Astrocyte (in vitro differentiated cells and primary cell): ENCODE measurements at places on chromosomes 3 and 15.

- H3K27ac ChIP-seq, result no peak overlapping the region
- no peaks in the 10 kb centered on the region for H3K36me3 ChIP-seq
Measured at GRCh38 chr15:28901587-28901980, 15.8 kb downstream of the APBA2 start.

DNA sequence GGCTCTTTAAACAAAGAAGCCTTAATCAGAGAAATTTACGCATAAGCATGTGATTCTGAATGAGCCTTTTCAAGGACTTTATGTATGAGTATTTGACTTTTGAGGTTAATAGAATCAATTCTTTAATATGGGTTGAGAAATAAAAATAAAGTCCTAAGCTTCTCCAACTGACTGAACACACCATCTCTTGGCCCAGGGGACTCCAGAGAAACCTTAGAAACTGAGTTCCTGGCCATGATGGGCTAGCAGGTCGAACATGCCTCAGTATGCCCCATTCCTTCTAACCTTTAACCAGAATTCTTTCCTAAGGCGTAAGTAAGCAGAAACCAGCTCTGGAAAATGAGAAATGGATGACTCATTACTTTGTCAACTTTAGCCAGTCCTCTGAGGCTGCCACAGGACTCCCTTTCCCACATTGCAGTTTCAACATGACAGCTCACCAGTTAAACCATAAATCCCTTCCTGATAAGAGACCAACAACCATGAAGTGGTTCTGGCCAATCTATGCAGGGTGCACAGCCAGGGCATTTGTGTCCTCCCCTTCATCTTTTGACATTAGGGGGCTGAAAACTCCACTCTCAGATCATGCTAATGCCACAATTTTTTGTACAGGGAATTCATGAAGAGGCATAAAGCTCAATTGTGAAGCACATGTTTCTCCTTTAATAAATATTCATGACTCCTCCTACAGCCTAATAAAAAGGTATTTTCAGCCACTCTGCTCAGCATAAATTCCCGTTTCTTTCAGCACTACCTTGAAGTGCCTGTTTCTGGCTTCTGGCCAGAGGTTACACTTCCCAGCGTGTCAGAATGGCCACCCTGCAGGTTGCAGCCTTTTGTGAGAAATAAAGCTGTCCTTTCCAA lies 33.3 kb downstream of the TM4SF18 start:
- peak; percentile 99 for DNase-seq
- no peaks in the 10 kb centered on the region for H3K36me3 ChIP-seq
- H3K27ac ChIP-seq, result peak overlapping the region; percentile 61
- peak overlapping the region; percentile 4 for H3K4me3 ChIP-seq
- peaks cover 13% of the 10 kb centered on the region for H3K4me1 ChIP-seq

GRCh38 chr3:192408007-192408646 lies 319.2 kb downstream of the FGF12 start:
- no peak overlapping the region for H3K27ac ChIP-seq
- DNase-seq, result peak; percentile 46
- H3K27me3 ChIP-seq, result peaks cover 10% of the 10 kb centered on the region

DNA sequence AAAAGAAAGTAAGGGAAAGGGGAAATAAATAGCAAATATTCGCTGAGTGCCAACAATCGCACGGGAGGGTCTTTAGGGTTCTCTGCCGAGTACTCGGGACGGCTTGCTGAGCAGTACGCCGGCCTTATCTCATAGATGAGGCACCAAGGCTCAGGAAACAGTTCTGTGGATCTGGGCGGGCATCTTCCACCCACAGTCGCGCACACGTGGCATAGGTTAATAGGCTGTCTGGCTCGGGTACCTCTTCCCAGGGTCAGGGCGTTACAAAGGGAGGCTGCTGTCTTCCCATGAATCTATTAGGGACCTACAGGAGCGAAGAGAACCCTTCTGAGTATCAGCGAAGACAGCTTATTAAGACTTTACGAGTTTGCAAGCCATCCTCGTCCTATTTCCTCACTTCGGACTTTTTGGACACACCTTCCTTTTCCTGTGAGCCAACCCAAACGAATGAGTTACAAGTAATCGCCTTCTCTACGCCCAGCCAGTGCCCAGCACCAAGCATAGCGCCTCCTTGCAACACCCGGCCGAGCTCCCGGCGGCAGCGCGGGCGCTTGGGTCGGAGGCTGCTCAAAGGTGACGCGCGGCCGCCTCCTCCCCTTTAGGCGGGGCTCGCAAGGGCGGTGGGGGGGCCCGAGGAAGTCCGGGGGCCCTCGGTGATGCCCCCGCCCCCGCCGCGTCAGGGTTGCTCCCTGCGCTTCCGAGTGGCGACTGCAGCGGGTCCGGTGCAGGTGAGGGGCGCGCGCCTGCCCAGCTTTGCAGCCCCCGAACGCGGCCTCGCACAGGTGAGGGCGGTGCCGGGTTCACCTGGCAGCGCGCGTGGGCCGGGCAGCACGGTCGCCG lies at the start of gene MCTP2:
MCTP2 (plus strand) TSS at position 679 of the 840 bp plus-strand sequence. CDS start 66,705 bp downstream, outside the sequence.
- H3K36me3 ChIP-seq, result no peaks in the 10 kb centered on the region
- H3K27me3 ChIP-seq, result peaks cover 8% of the 10 kb centered on the region
- peak; percentile 37 for DNase-seq
- peak within 1 kb of the TSS; percentile 65 for H3K4me3 ChIP-seq
- H3K27ac ChIP-seq, result no peak within 1 kb of the TSS
- no peaks in the 10 kb centered on the region for H3K4me1 ChIP-seq

DNA sequence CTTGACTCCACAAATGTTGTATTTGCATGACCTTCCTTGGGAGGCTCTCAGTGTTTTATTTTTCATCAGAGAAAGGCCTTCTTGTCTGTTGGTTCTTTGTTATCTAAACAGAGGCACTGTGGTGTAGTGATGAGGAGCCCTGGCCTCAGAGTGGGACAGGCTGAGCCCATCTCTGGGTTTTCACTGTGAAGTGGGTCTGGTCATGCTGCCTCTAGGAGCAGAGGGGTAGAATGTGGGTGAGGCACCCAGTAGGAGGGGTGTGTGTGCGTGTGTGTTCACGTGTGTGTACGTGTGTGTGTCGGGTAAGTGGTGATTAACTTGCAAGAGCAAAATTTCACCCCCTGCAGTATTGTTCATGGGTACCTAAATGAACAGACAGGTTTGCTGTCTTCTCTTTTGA lies 14.4 kb downstream of the KLF13 start:
- no peaks in the 10 kb centered on the region for H3K27me3 ChIP-seq
- no peak overlapping the region for H3K4me3 ChIP-seq
- no peaks in the 10 kb centered on the region for H3K36me3 ChIP-seq
- peaks cover 21% of the 10 kb centered on the region for H3K4me1 ChIP-seq

GRCh38 chr15:84955089-84955848 lies 26.4 kb upstream of the PDE8A start:
- no peaks in the 10 kb centered on the region for H3K27me3 ChIP-seq
- no peaks in the 10 kb centered on the region for H3K36me3 ChIP-seq
- H3K4me1 ChIP-seq, result peaks cover under 1% of the 10 kb centered on the region
- no peak overlapping the region for H3K27ac ChIP-seq
- no peak overlapping the region for H3K4me3 ChIP-seq
- peak; percentile 51 for DNase-seq

DNA sequence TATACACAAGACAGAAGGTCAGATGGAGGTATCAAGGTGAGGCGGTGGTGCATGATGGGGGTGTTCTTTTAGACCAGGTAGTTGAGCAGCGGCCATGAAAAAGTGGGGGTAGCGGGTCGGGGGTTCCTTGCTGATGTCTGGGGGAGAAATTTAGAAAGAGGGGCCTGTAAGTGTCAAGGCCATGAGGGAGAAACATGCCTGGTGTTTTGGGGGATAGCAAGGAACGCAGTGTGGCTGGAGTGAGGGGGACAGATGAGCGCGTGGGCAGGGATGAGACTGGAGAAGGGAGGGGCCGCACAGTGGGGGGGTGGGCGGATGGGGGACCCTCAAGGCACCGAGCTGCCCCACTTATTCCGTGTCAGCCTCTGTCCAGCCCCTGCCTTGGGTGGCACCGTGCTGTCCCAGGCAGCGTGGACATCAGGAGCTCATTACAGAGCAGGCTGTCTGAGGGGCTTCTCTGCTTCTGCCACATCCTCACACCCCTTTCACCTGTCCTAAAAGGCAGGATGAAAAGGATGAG lies 143.3 kb downstream of the SMAD6 start:
- DNase-seq, result no peak
- no peaks in the 10 kb centered on the region for H3K36me3 ChIP-seq
- H3K4me3 ChIP-seq, result no peak overlapping the region
- H3K27ac ChIP-seq, result no peak overlapping the region
- H3K27me3 ChIP-seq, result no peaks in the 10 kb centered on the region

DNA sequence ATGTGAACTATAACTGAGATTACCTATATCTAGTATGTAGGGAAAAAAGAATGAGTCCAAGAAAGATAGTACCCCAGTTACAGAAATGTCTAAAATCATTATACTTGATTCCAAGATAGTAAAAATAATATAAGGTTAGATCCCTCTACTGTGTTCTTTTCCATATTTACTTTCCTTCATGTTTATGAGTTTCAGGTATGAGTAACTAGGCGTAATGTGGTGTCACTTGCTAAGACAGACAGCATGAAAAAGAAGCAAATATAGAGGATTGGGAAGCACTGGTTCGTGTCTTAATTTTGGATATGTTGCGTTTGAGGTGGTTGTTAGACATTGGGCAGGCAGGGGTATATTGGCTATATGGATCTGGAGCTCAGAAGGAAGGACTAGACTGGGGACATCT lies 168.1 kb upstream of the PFN2 start:
- H3K27ac ChIP-seq, result no peak overlapping the region
- no peaks in the 10 kb centered on the region for H3K4me1 ChIP-seq
- no peaks in the 10 kb centered on the region for H3K27me3 ChIP-seq
- H3K4me3 ChIP-seq, result no peak overlapping the region
- DNase-seq, result no peak
